ENCODE measurements at places on chromosomes 12 and 14.

DNA sequence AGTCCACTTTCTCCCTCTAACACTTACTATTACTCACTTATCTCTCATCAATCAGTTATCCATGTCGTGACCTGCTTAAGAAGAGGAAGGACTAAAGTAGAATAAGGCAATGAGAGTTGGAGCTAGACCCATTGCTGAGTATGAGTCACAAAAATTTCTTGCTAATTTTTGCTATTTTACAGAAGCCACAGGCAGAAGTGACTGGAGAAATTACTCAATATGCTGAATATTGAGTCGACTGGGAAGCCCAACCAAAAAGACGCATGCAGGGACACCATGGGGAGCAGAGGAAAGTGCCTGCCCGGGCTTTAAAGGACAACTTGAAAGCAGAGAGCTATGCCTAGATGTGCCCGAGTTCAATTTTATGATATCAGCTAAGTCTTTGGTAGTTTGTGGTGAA, 115.4 kb upstream of the FOXG1 start:
- H3K4me3 ChIP-seq, result no peak overlapping the region
- no peak overlapping the region for H3K27ac ChIP-seq
- no peak for DNase-seq
- no peaks in the 10 kb centered on the region for H3K36me3 ChIP-seq

DNA sequence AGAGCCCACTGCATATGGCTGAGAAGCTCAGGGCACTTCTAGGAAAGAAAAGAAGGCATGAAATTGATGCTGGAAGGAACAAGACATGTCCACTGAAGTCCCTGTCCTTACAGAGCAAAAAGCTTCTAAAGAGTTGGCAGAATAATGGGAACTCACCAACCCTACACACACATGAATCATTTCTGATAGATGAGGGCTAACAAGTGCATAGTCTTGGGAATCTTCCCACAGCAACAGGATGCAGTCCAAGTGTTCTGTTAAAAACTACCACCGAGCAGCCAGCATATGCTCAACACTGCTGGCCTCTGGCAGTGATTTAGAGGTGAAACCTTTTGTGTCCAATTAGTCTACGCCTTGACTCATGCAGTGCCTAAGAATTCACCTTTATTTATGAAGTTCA, 44.8 kb downstream of the RHOJ start:
- no peak overlapping the region for H3K4me3 ChIP-seq
- no peak overlapping the region for H3K27ac ChIP-seq
- H3K27me3 ChIP-seq, result no peaks in the 10 kb centered on the region
- H3K4me1 ChIP-seq, result no peaks in the 10 kb centered on the region
- DNase-seq, result no peak

DNA sequence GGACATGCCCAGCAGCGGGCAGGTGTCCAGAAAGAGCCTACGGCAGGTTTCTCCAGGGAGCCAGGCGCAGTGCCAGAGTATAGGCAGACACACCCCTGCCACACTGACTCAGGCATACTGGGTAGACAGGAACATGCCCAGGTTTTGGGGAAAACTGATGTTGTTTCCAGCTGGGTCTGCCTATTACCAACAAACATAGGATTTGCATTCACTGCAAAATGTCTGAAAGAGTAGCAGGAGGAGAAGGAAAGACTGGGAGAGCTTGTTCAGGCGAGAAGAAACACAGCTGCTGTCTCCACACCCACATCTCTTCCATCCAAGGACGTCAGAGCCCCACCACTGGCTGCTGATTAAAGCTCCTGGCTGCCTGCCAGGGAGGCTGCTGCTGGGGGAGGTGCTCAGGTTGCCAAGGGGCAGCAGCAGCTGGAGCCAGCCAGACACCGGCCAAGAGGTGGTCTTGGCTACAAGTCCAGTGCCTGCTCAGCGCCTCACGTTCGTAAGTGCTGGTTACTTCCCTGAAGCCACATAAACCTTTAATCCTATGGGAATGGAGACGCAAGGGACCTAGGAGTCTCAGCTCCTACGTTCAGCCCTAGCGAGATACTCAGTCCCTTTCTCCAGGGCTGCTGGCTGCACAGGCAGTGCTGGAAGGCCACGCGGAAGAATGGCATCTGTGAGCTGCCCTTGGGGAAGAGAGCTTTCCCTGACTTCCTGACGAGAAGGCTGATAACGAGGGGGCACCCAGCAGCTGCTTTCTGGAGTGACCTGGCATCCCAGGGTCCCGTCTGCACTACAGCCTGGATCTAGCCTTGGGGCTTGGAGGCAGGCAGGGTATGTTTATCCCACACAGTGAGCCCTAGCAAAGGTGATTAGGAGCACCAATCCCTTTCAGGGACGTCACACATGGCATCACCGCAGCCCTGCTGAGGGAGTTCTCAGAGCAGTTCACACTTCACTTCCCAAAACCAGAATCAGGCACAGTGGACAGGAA, 58.1 kb downstream of the PLEKHG3 start:
- no peak overlapping the region for H3K4me3 ChIP-seq
- no peaks in the 10 kb centered on the region for H3K36me3 ChIP-seq
- peak overlapping the region; percentile 59 for H3K27ac ChIP-seq

- no peaks in the 10 kb centered on the region for H3K36me3 ChIP-seq
- no peaks in the 10 kb centered on the region for H3K4me1 ChIP-seq
- no peaks in the 10 kb centered on the region for H3K27me3 ChIP-seq
- H3K4me3 ChIP-seq, result no peak overlapping the region
Measured at GRCh38 chr12:104175726-104176247, 37.8 kb upstream of the NFYB start.

GRCh38 chr12:11808931-11809330, 159.5 kb downstream of the ETV6 start:
- no peaks in the 10 kb centered on the region for H3K27me3 ChIP-seq
- no peak overlapping the region for H3K27ac ChIP-seq
- no peak for DNase-seq

GRCh38 chr12:47029903-47030302, 49.5 kb upstream of the PCED1B start:
- no peak for DNase-seq
- H3K4me1 ChIP-seq, result no peaks in the 10 kb centered on the region
- no peak overlapping the region for H3K27ac ChIP-seq
- no peaks in the 10 kb centered on the region for H3K36me3 ChIP-seq

DNA sequence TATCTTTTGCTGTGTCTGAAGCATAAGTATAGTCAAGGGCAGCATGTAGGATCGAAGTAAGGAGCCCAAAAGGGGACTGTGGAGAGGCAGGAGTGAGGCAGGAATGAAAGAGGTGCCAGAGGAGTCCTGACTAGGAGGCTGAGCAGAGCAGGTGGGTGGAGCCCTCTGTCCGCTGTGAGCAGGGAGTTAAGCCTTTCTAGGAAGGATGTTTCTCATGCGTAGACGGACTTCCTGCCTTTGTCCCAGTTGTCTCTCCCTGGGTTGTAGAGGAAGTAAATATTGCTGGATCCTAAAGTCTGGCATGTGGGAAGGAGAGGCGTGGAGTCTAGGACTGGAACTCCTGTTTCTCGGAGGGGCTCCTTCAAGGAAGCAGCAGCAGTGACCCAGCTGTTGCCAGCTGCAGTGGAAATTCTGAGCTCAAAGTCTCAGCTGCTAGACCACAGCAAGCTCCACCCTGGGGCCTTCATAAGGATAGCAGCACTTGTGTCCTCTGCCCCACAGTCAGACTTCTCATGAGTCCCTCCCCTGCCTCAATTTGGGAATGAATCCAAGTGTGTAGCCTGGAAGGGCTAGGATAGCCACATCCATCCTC, 44.0 kb downstream of the RBMS2 start:
- no peak overlapping the region for H3K4me3 ChIP-seq
- H3K4me1 ChIP-seq, result peaks cover 2% of the 10 kb centered on the region
- peak; percentile 89 for DNase-seq
- no peaks in the 10 kb centered on the region for H3K27me3 ChIP-seq
- peak overlapping the region; percentile 80 for H3K27ac ChIP-seq

- H3K4me1 ChIP-seq, result no peaks in the 10 kb centered on the region
- no peaks in the 10 kb centered on the region for H3K36me3 ChIP-seq
- no peaks in the 10 kb centered on the region for H3K27me3 ChIP-seq
- no peak overlapping the region for H3K27ac ChIP-seq
Measured at GRCh38 chr12:75658901-75659823, 147.8 kb upstream of the KRR1 start.

DNA sequence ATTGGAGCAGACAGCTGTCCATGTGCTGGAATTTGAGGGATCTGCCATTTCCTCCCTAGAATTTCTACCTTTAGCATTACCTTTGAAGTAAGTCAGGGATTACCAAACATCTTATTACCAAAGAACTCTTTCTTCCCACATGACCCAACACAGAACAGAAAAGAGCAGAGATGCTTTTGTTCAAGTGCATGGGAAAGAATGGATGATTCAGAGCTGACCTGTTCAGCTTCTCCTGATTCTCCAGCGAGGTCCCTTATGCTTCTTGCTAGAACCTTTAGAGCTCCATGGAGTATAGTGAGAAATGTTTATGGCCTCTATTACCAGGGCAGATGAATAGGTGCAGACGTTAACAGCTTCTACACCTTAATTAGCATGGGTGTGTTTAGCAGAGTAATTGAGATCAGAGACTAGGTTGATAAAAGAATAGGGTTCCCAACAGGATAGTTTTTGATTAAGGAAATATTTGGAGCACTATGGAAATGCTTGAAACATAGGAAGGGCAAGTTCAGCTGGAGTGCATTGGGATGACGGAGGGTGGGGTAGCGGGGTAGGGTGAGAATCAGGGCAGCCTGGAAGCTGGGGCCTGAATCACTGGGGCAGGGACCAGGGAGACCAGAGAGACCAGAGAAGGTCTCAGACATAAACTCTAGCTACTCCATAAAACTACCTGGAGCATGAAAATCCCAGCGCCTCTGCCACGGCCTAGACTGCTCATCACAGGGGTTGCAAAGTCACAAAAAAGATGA, 223.7 kb downstream of the CACNA1C start:
- no peak overlapping the region for H3K4me3 ChIP-seq
- DNase-seq, result peak; percentile 18
- no peaks in the 10 kb centered on the region for H3K27me3 ChIP-seq

DNA sequence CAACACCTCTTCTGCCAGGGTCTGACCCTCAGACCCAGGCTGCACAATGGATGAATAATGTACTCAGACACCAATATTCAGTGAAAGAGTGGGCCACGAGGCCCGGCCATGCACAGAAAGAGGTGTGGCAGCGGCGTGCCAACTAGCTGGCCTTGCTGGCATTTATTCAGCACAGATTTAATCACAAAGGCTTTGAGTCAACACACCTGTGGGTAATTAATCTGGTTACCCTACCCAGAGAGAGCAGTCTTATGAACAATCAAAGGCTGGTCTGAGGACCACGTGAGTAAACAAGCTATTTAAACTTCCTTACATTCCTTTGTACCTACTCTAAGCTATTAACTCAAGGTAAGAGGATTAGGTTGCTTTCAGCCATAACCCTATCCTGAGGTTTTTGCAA, 324.8 kb downstream of the C12orf50 start:
- no peaks in the 10 kb centered on the region for H3K36me3 ChIP-seq
- no peaks in the 10 kb centered on the region for H3K4me1 ChIP-seq
- H3K27me3 ChIP-seq, result no peaks in the 10 kb centered on the region
- no peak overlapping the region for H3K27ac ChIP-seq
- no peak overlapping the region for H3K4me3 ChIP-seq

DNA sequence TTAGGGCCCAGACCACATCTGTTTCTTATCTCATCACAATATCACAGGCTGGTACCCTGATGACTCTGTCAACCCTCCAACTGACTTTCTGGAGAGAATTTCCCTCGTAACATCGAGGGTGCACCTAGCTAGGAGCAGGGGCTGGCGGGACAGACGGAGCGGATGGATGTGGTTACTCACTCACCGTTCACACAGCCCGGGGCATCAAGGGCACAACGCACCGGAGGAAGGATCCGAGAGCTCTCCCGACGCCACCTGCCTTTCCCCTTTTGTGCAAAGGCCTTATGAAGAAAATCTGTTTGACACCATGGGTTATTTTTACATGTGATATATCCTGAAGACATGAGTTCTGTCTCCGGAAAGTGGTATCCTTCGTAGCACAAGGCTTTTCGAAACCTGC, 31.4 kb downstream of the SLC15A4 start:
- peaks cover 3% of the 10 kb centered on the region for H3K36me3 ChIP-seq
- H3K4me3 ChIP-seq, result no peak overlapping the region
- H3K27me3 ChIP-seq, result no peaks in the 10 kb centered on the region
- DNase-seq, result no peak
- H3K4me1 ChIP-seq, result no peaks in the 10 kb centered on the region

Data from kidney (tissue), 22 donors.